Right lung (tissue), 10 donors: ENCODE measurements at places on chromosomes 4 and X. TPM values are rescaled to one million over a fixed set of nuclear protein-coding genes. Genes with fewer than 3 reads are reported as not detected.

CCDC149 gene
- 18.4 TPM for polyA plus RNA-seq

NCBP2L gene
- 0.09 TPM for polyA plus RNA-seq

BCOR gene
- polyA plus RNA-seq, result 56.6 TPM

TLL1 gene
- 2.9 TPM for polyA plus RNA-seq

MAGEB6 gene
- polyA plus RNA-seq, result not detected

XPNPEP2 gene
- 8.3 TPM for polyA plus RNA-seq

RPS6KA6 gene
- polyA plus RNA-seq, result 8.2 TPM

ABLIM2 gene
- 6.1 TPM for polyA plus RNA-seq

PLK4 gene
- 20.9 TPM for polyA plus RNA-seq

F11 gene
- polyA plus RNA-seq, result 0.67 TPM

FAM184B gene
- 0.28 TPM for polyA plus RNA-seq

MAGEA11 gene
- polyA plus RNA-seq, result not detected

HDX gene
- 7.4 TPM for polyA plus RNA-seq

ZNF711 gene
- 112 TPM for polyA plus RNA-seq

GPR82 gene
- 0.16 TPM for polyA plus RNA-seq

SAGE1 gene
- polyA plus RNA-seq, result not detected

FRYL gene
- polyA plus RNA-seq, result 46.8 TPM

FATE1 gene
- 0.27 TPM for polyA plus RNA-seq

RAB33A gene
- 0.74 TPM for polyA plus RNA-seq

PDGFRA gene
- polyA plus RNA-seq, result 125 TPM

KLKB1 gene
- polyA plus RNA-seq, result 1.4 TPM

HSD17B13 gene
- 0.60 TPM for polyA plus RNA-seq

VSIG4 gene
- polyA plus RNA-seq, result 8.5 TPM

ZNF732 gene
- polyA plus RNA-seq, result 1.5 TPM

MAGEA10 gene
- polyA plus RNA-seq, result not detected

CFAP99 gene
- 1.2 TPM for polyA plus RNA-seq

GAGE1 gene
- polyA plus RNA-seq, result not detected

F8A2 gene
- not detected for polyA plus RNA-seq

KCTD8 gene
- 0.31 TPM for polyA plus RNA-seq

ZDHHC15 gene
- polyA plus RNA-seq, result 8.5 TPM

SPANXB1 gene
- not detected for polyA plus RNA-seq

GLRA3 gene
- polyA plus RNA-seq, result 0.05 TPM

SLITRK4 gene
- polyA plus RNA-seq, result 1.9 TPM

SMAD1 gene
- 46.1 TPM for polyA plus RNA-seq

HSFX2 gene
- polyA plus RNA-seq, result 0.80 TPM

CSN1S1 gene
- not detected for polyA plus RNA-seq

ATP8A1 gene
- 38.7 TPM for polyA plus RNA-seq

NHS gene
- polyA plus RNA-seq, result 7.8 TPM

GYPE gene
- polyA plus RNA-seq, result 25.5 TPM

TRIML1 gene
- polyA plus RNA-seq, result not detected

FGD1 gene
- 13.4 TPM for polyA plus RNA-seq

UGT2B15 gene
- polyA plus RNA-seq, result 2.8 TPM

JAKMIP1 gene
- 0.12 TPM for polyA plus RNA-seq

PAGE2 gene
- polyA plus RNA-seq, result not detected

SLIT2 gene
- 112 TPM for polyA plus RNA-seq

SLC26A1 gene
- 3.5 TPM for polyA plus RNA-seq

COL4A6 gene
- 17.8 TPM for polyA plus RNA-seq

KLHL4 gene
- polyA plus RNA-seq, result 5.4 TPM

HPGDS gene
- polyA plus RNA-seq, result 2.9 TPM

PDE6B gene
- polyA plus RNA-seq, result 18.1 TPM

AR gene
- 10.8 TPM for polyA plus RNA-seq

VCX3B gene
- 0.18 TPM for polyA plus RNA-seq

GAGE12F gene
- polyA plus RNA-seq, result not detected

SLC16A2 gene
- polyA plus RNA-seq, result 21.8 TPM

EDA gene
- polyA plus RNA-seq, result 5.8 TPM

NWD2 gene
- polyA plus RNA-seq, result 0.01 TPM
